Stimulated activated CD4-positive, alpha-beta T cell treated with anti-CD3 and anti-CD28 coated beads, Interleukin-2, amount 100 ng/mL, for 24 hours (primary cell): ENCODE measurements at places on chromosomes 1 and 21.

DNA sequence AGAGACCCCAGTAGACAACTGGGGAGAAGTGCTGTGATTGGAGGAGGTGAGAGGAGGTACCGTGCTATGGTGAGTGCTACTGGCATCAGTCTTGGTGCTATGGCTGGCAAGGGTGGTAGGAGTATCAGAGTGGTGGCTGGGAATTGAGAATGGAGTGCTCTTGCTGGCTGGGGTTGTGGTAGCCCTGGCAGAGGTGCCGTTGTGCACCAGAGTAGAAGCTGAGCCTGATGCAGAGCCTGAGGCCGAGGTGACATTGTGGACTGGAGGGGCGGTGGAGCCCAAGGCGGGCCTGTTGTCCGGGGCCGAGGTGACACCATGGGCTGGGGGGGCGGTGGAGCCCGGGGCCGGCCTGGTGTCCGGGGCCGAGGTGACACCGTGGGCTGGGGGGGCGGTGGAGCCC, 14.6 kb downstream of the TRIM46 start:
- no peak for DNase-seq

DNA sequence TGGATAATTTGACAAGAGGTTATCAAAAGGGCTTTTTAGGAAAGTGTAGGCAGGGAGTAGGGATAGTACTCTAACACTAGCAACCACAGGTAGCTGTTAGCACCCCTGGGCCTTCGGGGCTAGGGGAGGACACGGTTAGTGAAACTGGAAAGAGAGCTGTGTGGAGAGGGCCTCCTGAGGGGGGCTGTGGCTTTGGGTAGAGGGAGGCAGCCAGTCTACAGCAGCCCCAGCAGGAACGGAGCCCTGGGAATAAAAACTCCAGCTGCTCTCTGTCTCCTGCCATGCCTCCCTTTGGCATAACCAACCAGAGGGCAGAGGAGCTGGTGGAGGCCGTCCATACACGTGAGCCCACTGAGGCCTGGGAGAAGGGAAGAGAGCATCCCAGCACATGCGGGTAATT, 223.2 kb downstream of the FOXD2 start:
- DNase-seq = no peak

DNA sequence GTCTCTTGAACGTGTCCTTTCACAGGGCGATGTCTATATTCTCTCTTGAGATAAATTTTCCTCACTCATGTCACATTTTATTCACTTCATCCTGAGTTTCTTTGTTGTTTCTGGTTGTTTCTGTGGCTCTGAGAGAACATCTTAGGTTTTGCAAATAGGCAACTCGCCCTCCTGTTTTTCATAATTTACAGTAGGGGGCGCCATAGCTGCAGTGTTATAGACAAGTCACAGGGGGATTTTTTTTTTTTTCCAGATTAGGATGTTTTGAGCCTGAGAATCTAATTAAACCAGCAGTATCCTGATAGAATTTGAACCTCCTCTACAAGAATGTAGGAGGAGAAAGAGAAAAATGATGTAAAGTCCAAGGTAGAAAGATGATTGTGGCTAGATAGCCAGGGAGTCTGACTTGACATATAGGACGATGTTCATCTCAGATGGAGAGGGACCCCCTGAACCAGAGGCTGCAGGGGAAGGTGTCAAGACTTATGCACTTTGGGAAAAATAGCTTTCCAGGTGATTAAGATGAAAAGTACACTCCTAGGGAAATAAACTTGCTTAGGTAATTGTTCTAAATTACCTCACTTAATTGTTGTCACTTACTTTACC, 76.3 kb downstream of the ZP4 start:
- DNase-seq = no peak

DNA sequence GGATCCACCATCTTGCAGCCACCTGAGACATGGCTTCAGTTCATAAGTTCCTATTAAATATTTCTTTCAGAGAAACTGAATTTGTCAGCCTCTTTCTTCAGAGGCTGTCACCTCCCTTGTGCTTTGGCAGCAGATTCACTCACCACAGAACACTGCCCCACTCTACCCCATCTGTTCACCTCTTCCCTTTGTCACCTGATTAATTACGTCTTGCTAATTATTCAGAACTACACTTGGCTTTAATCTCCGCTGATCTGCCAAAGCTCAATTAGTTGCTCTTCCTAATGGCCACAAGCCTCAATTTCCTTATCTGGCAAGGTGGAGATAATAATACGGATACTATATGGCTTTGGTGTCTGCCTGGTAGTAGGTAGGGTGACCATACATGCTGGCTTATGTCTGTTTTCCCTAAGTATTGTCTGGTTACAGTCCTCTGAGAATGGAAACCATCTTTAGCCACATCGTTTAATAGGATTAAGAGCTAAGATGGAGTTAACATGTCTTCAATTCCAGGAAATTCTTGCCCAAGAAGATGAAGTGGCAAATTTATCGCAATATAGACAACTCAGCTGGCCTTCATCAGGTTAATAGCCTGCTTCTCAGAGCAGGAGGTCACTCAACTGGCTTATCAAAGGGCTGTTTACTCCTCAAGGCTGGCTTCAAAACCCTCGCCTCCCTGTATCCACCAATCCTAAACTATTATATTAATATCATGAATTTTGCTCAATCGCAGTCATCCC, 58.2 kb upstream of the ADAR start:
- no peak for DNase-seq

DNA sequence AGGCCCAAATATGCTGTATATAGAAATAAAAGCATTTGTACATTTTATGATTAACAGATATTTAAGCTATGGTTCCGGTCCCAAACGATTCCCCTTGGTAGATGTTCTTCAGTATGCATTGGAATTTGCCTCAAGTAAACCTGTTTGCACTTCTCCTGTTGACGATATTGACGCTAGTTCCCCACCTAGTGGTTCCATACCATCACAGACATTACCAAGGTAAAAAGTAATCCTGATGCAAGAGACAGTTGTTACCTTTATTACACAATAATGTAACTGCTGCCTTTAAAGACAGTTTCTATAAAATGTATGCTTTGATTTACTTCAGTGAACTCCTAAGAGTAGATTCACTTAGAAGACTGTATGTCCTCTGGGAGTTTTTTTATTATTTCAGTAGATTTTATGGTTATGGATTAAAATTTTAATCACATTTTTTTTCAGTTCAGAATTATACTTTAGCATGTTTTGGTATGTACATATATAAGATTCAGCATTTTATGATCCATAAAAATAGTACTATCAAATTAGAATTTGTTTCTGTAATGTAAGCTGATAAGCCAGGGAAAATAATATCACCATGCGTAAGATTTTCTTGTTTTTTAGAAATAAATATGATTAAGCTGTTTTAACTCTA, 96.5 kb downstream of the USP25 start:
- DNase-seq = no peak

- DNase-seq = no peak
Observed at GRCh38 chr1:221117548-221117951, 238.3 kb downstream of the HLX start.

DNA sequence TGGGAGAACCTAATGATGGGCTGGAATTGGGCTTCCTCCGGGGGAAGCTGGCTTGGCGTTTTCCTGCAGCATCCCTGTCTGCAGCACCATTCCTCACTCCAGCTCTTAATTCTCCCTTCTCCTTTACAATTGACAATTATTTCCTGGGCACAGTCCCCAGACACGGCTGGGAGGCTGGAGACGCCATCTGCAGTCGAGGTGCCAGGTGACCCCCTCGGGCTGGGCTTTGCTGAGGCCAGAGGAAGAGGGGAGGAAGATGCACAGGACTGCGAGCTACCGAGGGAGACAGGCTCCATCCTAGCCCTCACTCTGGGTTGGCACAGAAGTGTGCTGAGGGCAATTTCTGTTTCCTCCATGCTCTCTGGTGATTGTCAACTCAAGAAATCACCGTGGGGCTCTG, 453.8 kb downstream of the PTPRU start:
- DNase-seq = no peak

DNA sequence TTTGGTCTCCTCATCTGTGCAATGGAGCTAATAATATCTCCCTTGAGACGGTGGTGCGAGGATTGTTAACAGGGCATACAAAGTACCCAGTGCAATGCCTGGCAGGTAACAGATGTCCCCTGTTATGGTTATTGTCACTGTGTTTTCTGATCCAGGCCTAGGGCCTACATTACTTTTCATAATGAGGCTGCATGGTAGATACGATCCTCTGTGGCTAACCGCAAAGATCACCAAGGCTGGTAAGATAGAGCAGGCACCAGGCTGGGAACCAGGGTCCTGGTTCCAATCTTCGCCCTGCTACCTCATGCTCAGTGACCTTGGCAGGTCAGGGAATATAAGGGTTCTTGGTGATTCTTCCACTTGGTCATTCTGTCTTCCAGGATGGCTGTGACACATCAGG, 22.7 kb downstream of the KCNA2 start:
- no peak for DNase-seq

- no peak for DNase-seq
Observed at GRCh38 chr1:229803626-229804217, 177.7 kb downstream of the URB2 start.

GRCh38 chr1:201356701-201357100, 20.8 kb downstream of the TNNT2 start:
- no peak for DNase-seq

GRCh38 chr1:89910780-89911179, 84.1 kb upstream of the ZNF326 start:
- no peak for DNase-seq

- DNase-seq = no peak
Observed at GRCh38 chr1:244878681-244879080, 14.3 kb upstream of the HNRNPU start.

- DNase-seq = peak; percentile 54
Observed at GRCh38 chr21:42193131-42193671, 25.7 kb upstream of the ABCG1 start.

DNA sequence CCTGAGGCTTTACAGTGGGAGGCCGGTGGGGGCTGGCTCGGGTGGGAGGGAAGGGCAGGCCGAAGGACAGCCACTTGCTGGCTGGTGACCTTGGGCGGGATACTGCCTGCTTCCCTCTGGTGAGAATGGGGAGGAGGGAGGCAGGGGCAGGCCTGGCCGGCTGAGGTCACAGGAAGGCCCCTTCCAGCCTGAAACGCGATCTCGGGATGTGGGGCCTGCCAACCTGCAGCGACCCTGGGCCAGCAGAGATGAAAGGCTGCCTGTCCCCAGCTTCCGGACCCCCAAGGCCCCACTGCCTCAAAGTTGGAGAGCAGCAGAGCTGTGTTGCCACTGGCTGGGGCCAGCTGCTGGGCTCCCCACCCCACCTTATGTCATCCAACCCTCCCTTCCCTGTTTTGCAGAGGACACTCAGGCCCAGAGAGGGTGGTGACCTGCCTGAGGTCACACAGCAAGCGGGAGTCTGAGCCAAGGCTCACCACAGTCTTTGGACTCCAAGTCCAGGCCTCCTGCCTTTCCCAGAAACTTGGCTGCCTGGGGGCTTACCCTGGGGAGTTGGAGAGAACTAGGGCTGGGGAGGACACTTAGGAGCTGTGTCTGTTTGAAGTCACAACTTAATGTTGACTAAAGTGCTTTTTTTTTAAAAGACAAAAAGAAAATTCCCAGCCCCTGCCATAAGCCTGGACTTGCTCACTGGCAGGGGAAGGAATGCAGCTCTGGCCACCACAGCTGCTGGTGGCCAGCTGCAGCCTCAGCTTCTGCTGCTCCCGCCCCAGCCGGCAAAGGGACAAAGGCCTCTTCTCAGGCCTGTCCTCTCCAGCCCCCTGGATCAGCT, 14.8 kb upstream of the WASF2 start:
- no peak for DNase-seq

DNA sequence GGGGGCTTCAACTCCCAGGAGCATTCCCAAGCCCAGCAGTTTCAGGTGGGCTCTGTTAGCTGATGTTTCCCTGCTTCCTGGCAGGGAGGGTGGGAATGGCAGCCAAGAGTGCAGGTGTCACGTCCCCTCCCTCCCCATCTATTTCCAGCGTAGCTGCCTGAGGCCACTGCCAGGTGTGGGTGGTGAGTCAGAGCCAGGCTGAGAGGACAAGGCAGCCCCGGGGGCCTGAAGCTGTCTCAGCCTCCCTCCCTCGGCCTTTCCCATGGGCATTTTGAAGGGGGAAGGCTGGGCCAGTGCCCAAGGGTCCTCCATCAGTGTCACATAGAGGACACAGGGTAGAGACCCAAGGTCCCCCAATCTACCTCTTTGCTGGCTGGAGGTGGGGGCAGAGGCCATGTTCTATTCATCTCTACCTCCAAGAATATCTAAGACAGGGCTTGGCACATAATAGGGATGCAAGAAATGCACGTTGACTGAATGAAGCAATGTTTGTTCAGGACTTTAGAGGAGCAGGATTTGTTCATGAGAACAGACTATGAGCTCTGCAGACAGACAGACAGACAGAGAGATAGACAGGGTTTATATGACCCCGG, 34.4 kb upstream of the ID3 start:
- DNase-seq = no peak

DNA sequence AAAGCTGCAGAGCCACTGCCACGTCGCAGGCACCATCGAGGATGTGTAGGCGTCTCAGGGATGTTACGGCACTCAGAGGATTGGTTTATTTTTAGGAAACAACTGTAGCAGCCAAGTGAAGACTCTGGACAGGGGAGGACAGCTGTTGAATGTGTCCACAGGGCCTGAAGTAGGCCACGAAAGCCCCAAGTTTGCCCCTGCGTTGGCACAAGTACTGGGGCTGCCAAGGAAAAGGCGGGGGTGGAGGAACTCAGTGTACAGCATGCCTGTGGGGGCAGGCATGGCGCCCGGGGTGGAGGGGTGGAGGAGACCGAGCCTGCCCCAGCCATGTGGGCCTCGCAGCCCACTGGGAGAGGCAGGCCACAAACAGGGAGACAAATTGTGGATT, 89.7 kb downstream of the ADARB1 start:
- no peak for DNase-seq

GRCh38 chr1:99496067-99496466, 149.8 kb upstream of the PALMD start:
- no peak for DNase-seq

GRCh38 chr1:201454608-201455007, 14.4 kb downstream of the PHLDA3 start:
- DNase-seq = no peak

DNA sequence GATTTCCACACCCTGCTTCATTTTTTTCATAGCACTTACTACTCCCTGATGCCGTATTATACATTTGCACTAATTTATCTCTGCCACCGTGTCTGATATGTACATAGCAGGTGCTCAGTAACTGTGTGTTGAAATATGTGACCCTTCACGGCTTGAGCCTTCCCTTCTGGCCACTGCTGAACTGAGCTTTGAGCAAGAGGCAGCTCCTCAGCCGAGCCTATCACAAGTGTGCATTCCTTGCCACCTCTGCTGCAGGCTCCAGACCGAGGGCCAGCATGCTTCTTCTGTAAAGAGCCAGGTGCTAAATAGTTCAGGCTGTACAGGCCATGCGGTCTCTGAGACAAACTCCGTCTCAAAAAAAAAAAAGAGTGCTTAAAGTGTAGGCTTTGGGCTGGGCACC, 22.6 kb downstream of the PLEKHM2 start:
- DNase-seq = no peak

DNA sequence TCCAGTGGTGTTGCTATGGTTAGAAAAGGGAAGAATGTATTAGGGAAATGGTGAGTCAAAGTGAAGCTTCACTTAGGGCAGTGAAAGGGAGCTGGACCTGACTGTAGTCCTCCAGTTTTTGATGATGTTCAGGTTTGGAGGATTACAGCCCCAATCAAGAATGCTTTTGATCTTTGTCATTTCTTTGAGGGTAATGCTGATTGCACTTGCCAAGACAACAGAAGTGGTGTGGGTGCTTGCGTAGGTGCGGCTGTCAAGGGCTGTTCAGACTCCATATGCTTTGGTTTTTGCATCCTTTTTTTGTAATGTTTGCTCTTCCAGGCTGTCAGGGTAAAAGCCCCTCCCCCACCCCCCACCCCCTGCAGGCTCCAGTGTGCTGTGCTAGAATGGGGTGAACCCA, 38.9 kb downstream of the HHAT start:
- no peak for DNase-seq

- DNase-seq = no peak
Observed at GRCh38 chr1:168454211-168454815, 89.5 kb downstream of the XCL2 start.
